Transverse colon (tissue), 4 donors: ENCODE measurements at places on chromosomes 16 and 17.

GRCh38 chr17:42198897-42199296 lies 4.6 kb upstream of the GHDC start:
- DNase-seq, result no peak

DNA sequence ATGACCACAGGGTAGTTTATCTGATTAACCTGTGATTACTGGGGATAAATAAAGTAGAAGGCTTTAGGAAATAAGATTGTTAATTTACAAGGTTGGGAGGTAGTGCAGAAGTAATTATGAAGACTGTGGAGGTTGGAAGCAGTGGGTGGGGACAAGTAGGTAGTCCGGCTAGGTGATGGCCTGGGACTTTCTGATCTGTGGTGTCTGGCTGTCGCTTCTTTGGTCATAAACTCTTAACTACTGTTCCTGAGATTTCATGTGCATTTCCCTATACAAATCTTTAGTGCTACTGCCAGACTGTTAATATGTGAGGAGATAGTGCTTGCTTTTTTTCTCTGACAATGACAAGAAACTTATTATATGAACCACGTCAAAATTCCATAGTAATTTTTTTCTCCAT lies 19.5 kb upstream of the HNF1B start:
- DNase-seq, result no peak

DNA sequence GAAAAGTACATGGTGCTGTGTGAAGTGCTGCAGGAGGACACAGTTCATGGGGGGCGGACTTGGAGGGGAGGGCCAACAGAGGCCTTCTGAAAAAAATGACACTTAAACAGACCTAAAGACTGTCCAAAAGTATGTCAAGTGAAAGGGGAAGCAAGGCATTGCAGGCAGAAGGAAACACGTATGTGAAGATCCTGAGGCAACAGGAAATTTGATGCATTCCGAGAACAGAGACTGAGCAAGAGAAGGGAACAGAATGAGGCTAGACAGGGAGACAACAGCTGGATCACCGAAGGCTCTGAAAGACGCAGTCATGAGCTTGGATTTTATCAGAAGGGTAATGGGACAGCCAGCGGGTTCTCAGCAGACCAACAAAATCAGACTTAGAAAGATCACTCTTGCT lies 1.1 kb downstream of the IFT20 start:
- no peak for DNase-seq

DNA sequence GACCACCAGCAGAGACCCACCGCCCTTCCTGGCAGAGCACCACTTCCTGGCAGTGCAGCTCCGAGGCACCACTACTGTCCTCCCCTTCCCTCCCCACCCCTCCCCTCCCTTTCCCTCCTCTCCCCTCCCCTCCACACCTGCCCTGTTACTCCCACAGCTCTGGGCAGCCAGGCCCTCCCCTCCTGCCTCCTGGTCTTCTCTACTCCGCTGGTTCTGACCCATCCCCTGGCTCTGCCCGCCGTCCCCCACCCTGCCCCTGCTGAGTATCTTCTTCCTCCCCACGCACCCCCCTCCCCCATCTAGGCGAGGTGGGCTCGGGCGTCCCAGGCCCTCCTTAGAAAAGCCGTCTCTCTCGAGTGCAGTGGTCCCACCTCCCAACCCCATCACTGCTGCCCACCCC lies 77.7 kb downstream of the AMFR start:
- no peak for DNase-seq

- peak; percentile 55 for DNase-seq
Measured at GRCh38 chr16:81548876-81549546, 104.4 kb downstream of the CMIP start.

- DNase-seq, result no peak
Measured at GRCh38 chr16:23301251-23302044, 654 bp upstream of the SCNN1B start.

- no peak for DNase-seq
Measured at GRCh38 chr17:61723914-61724313, 132.9 kb upstream of the NACA2 start.

- peak; percentile 86 for DNase-seq
Measured at GRCh38 chr17:28842282-28843012, at the start of gene FAM222B. TSS of gene FAM222B (minus strand) at chr17:28842790. CDS start at chr17:28766667, 76,123 bp downstream.

GRCh38 chr17:2222901-2223616 lies 80.5 kb downstream of the SMG6 start:
- DNase-seq, result peak; percentile 57

- no peak for DNase-seq
Measured at GRCh38 chr16:89906140-89907025, 12.3 kb upstream of the MC1R start.

- peak; percentile 48 for DNase-seq
Measured at GRCh38 chr16:16150117-16150877, 73.0 kb downstream of the ABCC6 start.

- DNase-seq, result no peak
Measured at GRCh38 chr17:43826206-43826605, 6.7 kb downstream of the MPP3 start.

DNA sequence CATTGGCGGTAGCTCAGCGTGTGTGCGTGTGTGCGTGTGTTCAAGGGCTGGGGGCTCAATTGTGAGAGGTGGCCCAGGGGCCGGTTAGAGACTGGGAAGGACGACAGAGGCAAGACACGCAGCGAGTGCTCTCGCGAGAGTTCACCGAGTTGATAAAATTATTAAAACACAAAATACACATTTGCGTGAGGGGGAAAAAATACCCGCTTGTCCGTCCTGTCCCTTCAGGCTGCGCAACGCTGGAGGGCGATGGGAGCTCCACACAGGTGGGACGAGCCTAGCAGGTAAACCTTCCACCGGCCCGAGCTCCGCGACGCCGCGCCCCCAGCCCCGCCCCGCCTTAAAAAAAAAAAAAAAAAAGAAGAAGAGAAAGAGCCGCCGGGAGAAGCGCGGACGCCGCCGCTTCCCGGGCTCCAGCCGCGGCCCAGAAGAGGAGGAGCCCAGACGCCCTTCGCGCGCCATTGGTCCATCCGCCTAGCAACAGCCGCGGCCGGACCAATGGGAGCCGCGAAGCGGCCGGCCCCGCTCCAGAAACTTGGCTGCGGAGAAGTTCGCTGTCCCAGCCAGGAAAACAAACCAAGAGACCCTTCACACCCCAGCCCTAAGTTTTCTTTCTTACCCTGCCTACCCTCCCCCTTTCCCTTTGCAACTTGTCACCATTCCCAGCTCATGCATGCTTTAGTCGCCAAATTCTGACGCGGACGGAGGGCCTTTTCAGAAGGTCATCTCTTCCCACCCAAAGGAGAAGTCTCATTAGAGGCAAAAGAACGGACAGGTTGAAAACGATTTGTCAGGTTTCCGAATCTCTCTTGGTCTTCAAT lies 169.9 kb upstream of the MAF start:
- DNase-seq, result peak; percentile 93

GRCh38 chr17:72887917-72888316 lies 204.6 kb downstream of the SLC39A11 start:
- DNase-seq, result no peak

DNA sequence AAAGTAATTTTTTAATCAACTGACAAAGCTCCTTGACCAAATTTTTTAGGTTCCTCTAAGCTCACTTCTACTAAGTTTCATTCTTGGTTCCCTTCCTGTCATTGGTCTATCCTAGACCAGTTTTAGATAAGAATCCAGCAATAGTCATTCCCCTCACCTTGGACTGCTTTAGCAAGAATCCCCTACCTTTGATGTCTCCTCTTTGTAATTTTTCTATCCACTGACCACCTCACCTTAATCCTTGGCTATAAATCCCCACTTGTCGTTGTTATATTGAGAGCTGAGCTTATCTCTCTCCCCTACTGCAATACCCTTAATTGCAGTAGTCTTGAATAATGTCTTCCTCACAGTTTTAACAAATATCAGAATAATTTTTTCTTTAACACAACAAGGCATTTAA lies 107.2 kb downstream of the USP32 start:
- DNase-seq, result no peak

GRCh38 chr17:44344939-44345453 lies at the start of gene GRN:
TSS of gene GRN (plus strand) at chr17:44345302. CDS start at chr17:44349165, 3,863 bp downstream.
- peak; percentile 95 for DNase-seq

GRCh38 chr16:1674751-1675664 lies 3.1 kb upstream of the JPT2 start:
- DNase-seq, result no peak

DNA sequence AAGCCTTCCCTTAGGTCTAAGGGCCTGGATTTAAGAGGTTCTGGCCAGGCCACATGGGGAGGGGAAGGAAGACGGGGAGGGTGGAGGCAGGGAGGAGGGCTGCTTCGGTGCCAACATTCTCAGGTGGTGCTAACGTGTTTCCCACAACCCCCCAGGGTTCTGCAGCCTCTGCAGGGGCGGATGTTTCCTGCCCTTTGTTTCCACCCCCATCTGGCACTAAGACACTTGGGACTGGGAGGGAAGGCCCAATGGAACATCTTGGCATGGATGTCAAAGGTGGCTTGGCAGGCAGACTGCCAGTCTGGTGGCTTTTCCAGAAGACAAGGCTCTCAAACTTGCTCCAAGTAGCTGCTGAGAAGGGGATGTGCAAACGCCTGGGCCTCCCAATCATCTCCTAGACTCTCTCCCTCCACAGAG lies 12.7 kb downstream of the HIC1 start:
- no peak for DNase-seq

- DNase-seq, result peak; percentile 74
Measured at GRCh38 chr17:8223356-8224126, 13.2 kb upstream of the AURKB start.

DNA sequence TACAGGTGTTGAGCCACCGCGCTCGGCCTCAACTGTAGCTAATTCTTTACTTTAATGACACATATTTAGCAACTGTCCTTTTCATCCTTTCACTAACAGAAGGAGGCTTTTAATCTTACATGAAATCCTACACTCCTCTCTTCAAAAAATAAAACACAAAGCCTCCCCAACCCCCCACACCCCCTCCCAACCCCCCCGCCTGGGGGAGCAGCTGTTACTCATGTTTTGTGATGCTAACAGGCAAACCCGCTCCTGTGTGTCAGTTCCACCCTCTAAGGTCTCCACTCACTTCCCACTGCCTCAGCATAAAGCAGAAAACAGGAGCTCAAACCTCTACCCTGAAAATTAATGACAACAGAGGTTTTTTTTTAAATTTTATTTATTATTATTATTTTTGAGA lies 55.4 kb upstream of the SLC25A19 start:
- DNase-seq, result no peak

DNA sequence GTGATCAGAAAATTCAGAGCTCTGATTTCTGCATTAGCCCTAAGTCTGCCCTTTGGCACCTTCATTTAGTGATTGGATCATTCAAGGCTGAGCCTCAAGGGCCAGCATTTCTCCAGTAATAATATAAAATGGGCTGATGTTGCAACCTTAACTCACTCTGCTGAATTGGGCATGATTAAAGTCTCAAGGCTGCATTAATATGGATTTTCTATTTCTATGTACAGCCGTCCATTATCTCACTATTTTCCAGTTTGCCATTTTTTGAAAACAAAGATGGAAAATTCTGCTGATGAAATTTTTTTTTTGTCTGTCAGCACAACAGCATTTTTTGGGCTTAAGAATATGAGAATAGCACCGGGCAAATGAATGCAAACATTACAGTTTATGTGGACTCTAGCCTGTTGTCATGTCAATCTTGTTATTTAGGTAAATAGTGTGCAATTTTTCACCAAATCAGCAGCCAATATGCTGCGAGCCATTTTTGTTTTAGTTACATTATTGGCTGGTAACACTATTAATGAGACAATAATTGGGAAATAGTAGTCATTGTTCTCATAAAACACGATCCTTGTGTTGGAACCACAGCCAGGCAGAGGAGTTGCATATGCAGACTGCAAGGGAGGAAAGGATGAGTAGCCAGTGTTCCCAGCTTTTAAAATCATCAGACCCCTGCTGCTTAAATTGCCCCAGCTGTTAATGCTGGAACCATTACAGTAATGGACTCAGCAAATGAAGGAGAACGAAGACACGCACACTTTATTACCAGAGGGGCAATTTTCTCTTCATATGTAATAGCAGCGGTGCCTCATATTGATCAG lies 10.5 kb downstream of the FTO start:
- DNase-seq, result no peak

- peak; percentile 70 for DNase-seq
Measured at GRCh38 chr16:56617212-56618085, 8.1 kb upstream of the MT1E start.

GRCh38 chr16:17986991-17987390 lies 349.5 kb downstream of the NPIPA8 start:
- DNase-seq, result no peak

- no peak for DNase-seq
Measured at GRCh38 chr17:4175921-4176807, 33.2 kb downstream of the CYB5D2 start.

DNA sequence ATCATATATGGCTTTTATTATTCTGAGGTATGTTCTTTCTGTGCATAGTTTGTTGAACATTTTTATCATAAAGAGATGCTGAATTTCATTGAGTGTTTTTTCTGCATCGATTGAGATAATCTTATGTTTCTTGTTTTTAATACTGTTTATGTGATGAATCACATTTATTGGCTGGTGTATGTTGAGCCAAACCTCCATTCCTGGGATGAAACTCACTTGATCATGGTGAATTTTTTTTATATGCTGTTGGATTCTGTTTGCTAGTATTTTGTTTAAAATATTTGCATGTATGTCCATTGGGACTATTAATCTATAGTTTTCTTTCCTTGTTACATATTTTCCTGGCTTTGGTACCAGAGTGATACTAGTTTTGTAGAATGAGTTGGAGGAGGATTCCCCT lies 500.2 kb downstream of the CDH11 start:
- no peak for DNase-seq

DNA sequence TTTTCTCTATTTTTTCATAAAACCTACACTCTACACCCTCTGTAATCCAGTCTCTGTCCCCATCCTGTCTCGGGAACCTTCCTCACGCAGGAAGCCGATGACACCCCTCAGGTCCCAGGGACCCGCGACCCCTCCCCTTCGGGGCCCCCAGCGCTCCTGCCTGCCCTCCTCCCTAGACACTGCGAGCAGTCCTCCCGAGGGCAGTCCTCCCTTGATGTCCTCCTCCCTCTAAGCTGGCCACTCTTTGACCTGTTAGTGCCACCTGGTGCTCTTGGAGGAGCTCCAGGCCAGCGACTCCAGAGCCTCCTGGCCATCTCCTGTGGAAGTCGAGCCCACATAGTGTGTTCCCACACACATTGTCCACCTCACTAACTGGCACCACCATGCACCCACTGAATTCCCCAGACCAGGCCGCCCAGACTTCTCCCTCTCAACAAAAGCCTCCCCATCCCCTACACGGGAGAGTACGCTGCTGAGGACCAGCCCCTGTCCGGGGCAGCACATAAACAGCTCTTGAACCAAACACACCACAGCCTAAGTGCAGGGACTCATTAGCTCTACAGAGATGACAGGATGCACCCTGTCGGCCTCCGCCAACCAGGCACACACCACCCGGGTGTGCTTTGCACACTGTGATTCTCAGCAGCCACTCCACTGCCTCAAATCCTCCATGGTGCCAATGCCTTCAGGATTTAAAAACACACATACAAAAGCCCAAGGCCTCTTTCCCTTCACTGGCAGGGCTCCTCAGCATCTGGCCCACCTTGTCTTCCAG lies 9.3 kb downstream of the OSBPL7 start:
- DNase-seq, result no peak
